GM13977 (cell line): ENCODE measurements at places on chromosomes 5 and 9.

GRCh38 chr5:89707891-89708290, 701.7 kb downstream of the CETN3 start:
- no peak for DNase-seq

DNA sequence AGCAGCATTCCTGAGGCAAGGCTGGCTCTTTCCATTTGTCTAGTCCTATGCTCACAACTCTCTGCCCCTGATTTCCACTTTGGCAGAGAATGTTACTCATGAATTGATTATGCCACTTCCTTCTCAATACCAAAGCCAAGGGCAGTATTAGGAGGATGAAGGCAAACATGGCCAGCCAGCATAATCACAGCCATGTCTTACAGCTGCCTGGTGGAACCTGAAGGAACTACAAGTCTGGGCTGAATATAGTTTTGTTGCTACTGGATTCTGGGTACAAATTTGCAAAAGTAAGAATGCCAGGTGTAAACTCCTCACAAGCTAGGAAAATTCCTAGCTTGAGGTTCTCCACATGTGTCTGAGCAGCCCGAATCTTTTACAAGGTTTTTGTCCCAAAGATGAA, 4.2 kb downstream of the SIL1 start:
- DNase-seq, result no peak

DNA sequence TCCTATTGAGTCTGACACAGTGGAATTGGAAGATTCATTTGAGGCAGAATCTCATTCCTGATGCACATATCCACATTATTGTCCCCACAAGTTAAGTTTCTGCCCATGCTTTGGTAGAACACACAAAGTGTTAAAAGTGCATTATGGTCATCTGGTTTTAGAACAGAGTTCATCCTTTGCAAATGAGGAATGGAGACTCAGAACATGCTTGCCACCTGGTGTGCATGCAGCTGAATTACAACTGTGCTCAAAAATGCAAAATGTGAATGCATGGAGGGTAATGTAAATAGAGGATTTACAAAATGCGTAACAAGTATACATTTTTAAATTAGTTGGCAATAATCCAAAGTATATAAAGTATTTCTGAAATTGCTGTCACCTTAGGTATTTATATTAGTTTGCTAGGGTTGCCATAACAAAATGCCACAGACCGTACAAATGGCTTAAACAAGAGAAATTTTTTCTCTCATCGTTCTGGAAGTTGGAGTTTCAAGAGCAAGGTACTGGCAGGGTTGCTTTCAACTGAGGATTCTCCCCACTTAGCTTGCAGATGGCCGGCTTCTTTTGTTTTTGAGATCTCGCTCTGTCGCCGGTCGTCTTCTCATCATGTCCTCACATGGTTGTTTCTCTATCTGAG, 671.1 kb downstream of the TAF11L14 start:
- peak; percentile 60 for DNase-seq

GRCh38 chr9:124179196-124180071, 78.3 kb upstream of the NEK6 start:
- no peak for DNase-seq

GRCh38 chr5:7018198-7018597, 305.0 kb downstream of the TENT4A start:
- no peak for DNase-seq

DNA sequence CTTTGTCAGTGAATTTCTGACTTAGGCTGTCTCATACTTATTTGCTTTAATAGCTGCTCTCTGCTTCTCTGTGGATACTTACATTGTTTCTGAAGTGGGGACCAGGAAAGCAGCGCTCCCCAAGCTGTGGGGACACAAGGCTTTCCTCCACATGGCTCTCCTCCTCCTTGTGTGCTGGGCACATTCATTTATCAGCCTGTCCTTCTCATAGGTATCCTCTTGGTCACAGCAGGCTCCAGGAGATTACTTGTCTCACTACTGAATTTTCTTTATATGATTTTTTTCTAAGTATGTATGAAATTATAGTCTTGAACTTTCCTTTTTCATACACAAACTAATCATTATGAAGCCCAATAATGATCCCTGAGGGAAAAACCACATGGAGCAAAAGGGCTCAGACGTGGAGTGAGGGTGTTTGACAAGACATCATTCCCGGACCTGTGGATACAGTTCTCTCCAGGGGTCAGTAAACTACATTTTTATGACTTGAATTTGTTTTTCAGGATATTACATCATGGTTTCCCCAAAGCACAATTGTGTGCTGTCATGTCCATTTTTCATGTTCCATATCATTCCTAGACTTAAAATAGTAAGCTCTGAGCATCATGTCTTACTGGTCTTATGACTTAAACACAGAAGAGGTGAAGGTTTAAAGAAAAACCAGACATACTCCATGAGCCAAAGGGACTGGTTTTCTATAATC, 234.5 kb downstream of the PCSK1 start:
- DNase-seq, result no peak

DNA sequence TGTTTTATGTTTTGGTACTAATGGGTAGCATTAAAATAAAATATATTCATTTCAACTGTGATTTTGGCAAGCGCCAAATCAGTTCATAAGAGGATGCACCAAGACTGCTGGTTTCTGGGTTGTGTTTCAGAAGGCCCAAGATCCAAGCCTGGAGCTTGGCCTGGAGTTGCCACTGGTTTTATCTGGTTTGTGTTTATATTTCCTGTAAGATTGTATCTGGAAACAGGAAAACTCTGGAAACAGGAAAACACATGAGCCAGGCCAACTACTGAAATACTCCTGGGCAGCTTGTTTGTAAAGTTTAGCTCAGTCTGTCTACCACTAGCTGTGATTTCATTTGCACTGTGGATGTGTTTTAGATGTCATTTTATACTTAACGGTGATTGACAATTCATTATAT, 5.5 kb downstream of the FSTL4 start:
- DNase-seq, result no peak

GRCh38 chr5:123087173-123088030, 1.6 kb upstream of the PRDM6 start:
- peak; percentile 33 for DNase-seq

DNA sequence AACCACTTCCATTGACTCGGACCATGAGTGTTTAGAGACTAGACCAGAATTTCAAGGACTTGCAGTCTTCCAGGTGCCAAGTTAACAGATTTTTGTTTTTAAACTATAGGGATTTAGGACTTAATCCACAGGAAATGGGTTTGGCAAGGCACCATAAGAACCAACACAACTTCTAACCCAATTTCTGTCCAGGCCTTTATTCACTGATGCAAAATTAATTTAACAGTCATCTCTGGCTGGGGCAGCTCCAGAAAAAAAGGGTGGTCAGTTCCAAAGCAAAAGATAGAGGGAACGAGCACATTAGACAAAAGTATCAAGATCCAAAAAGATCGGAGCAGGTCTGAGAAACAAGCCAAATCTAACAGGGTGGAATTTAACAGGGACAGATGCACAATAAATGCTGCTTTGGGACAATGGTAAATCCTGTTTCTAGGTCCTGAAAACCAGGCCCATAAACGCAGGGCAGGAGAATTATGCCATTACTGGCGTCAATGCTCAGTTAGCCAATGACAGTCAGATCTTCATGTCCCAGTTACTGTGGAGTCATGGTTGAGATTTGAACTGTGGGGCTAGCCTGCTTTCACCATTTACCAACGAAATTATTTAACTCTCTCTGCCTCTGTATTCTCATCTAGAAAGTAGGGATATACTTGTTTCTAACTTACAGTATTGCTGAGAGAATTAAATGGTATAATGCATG, 590.8 kb upstream of the BRINP1 start:
- no peak for DNase-seq

- DNase-seq, result no peak
Observed at GRCh38 chr9:107584186-107584585, 94.6 kb upstream of the KLF4 start.

DNA sequence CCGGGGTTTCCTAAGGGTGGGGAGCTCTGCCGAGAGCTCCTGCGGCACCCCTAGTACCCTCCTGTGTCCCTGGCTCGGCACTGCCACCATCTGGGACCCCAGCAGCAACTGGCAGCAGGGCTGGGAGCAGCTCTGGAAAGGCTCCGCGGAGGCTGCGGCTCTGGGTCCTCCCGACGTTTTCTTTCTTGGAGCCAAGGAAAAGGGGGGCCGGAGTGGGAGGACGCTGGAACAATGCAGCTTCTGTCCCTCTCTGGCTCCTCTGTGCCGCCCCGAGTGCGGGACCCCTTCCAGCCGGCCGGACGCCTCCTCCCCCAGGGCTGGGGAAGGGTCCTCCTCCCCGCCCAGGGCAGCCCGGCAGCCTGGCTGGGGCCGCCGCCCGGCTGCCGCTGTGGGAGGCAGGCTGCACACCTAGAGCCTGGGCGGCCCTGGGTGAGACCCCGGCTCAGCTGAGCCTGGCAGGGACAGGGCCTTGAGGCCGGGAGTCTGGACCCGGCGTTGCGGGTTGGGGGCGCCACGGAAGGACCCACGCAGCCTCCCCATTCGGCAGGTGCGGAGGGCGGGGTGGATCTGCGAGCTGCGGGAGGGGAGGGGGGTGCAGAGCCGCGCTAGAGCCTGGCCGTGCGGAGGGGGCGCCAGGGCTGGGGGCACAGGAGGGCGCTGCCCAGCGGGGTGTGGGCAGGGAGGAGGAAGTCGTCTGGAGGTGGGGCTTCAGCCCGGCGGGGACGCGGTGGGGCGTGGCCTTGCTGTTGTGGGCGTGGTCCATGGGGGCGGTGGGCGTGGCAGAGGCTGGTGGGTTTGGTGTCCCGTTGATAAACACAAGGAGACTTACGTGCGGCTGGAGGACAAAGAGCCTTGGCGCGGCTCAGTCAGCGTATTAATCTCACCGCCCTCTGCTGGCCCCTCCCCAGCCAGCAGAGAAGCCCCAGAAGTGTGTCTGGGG, 15.1 kb downstream of the GPSM1 start:
- DNase-seq, result peak; percentile 88

- no peak for DNase-seq
Observed at GRCh38 chr5:168137265-168137664, 154.2 kb upstream of the WWC1 start.

- no peak for DNase-seq
Observed at GRCh38 chr9:131969469-131969989, 110.1 kb downstream of the MED27 start.

GRCh38 chr9:133120501-133121197, 391 bp downstream of the RALGDS start:
- no peak for DNase-seq

DNA sequence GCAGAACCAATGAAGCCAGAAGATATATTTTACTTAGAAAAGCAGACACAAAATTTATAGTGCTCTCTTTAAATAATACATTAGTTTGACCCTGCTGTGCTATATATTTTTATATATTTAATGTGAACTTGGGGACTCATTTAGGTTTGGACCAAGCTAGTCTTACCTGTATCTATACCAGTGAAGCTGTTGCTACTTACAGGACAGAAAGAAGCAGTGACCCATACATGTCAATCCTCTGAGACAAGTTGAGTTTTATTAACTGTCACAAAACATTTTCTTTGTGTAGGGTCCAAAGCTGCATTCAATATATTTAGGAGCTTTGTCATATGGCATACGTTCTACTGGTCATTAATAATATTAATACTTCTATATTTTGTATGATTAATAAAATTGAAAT, 327.7 kb upstream of the NUDT12 start:
- no peak for DNase-seq

DNA sequence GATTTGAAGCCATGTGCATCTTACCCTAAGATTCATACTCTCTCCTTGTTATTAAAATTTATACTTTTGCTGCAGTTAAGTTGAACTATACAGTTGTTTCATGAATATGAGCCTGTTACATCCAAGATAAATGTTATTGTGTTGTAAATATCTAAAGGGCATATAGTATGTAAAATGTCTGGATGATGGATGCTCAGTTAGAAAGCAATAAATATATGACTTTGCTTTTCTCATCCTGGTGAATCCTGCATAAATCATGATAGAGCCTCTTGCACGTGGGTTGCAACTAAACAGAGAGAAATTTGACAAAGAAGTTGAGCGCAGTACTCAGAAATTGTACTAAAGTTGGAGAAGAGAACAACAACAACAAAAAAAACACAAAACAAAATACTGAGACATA, 99.5 kb downstream of the PRDM9 start:
- DNase-seq, result no peak

DNA sequence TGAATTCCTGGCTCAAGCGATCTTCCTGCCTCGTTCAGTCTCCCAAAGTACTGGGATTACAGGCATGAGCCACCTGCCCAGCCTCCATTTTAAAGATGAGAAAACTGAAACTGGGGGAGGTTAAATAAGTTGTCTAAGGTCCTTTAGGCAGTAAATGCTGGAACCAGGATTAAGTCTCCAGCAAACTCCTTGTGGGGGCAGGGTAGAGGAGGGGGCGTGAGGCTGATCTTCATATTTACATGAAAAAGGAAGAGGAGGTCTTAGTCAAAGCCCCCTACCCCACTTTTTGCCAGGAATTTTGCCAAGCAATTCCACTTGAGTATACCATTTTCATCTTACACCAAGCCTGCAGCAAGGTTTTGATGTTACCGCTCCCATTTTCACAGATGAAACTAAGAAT, 76.6 kb upstream of the NR4A3 start:
- DNase-seq, result no peak

GRCh38 chr5:113249206-113249605, 185.6 kb downstream of the TSSK1B start:
- DNase-seq, result no peak

- DNase-seq, result no peak
Observed at GRCh38 chr9:134502809-134503211, 138.8 kb upstream of the COL5A1 start.

DNA sequence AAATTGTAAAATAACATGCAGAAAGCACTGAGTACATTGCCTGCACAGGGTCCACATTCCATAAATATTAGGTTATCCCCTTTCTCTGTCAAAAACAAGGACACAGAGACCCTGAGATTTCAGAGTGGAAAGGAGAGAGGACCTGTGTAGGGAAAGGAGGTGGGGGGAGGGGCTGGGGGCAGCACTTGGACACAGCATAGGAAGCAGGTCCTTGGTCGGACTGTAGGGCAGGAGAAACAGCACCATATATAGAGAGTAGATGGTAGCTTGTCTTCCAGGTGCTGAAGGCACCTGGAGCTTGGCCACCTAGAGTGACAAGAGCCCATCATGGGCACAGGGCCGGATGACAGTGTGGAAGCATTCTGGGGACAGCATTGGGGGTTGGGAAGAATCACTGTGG, 2.4 kb downstream of the TPM2 start:
- DNase-seq, result no peak

- no peak for DNase-seq
Observed at GRCh38 chr9:115240676-115241075, 122.7 kb upstream of the TNC start.

DNA sequence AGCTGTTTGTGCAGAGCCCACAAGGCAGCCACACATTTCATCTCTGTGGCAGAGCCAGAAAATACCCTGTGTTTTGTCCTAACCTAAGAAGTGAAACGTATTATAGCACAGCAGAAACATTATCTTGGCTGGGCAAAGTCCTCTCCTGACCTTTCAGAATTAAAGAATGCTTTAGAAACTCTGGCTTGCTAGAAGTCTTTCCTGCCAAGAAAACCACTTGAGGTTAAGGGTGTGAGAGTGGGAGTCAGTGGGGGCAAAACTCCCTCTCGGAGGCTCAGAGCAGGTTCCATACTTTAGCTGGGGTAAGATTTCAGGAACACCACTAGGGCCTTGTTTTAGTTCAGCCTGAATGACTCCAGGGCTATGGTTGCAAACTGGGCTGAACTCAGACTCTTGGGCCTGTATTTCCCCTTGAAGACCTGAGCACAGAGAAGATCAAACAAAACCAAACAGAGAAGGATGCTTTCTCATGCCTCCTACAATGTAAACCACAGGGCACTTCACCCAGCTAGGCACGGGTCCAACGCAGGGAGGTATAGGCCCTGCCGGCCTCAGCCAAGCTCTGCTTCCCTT, 48.0 kb downstream of the ZNF366 start:
- peak; percentile 45 for DNase-seq
